Epithelial cell of umbilical artery (primary cell): ENCODE measurements at places on chromosomes 5 and 9. TPM values are rescaled to one million over a fixed set of nuclear protein-coding genes. Genes with fewer than 3 reads are reported as not detected.

SPACA9 gene
- total RNA-seq = 1.6 and 2.0 TPM in 2 replicates

ZNF366 gene
- 0.97 and 2.6 TPM in 2 replicates for total RNA-seq

SCGB3A2 gene
- total RNA-seq = not detected in 2 replicates

MUSK gene
- total RNA-seq = under 0.01 TPM in 1 of 2 replicates, not detected in the other

CA9 gene
- total RNA-seq = 0.15 TPM in 1 of 2 replicates, not detected in the other

TEX48 gene
- total RNA-seq = not detected in 2 replicates

OLFM1 gene
- 0.65 and 2.0 TPM in 2 replicates for total RNA-seq

LURAP1L gene
- 3.9 and 11.6 TPM in 2 replicates for total RNA-seq

GPR150 gene
- 0.30 and 0.32 TPM in 2 replicates for total RNA-seq

GABRA6 gene
- total RNA-seq = not detected in 2 replicates

DND1 gene
- 0.15 TPM in 1 of 2 replicates, not detected in the other for total RNA-seq

SMIM32 gene
- not detected in 2 replicates for total RNA-seq

LTC4S gene
- total RNA-seq = not detected in 2 replicates

C9orf152 gene
- total RNA-seq = not detected in 2 replicates

DMRTA1 gene
- total RNA-seq = 0.30 and 0.32 TPM in 2 replicates

REEP5 gene
- total RNA-seq = 44.5 and 51.0 TPM in 2 replicates

WNT8A gene
- not detected in 2 replicates for total RNA-seq

IL9 gene
- not detected in 2 replicates for total RNA-seq

SLC2A8 gene
- total RNA-seq = 9.4 and 13.1 TPM in 2 replicates

RNF208 gene
- total RNA-seq = 0.32 TPM in 1 of 2 replicates, not detected in the other

UBE2QL1 gene
- total RNA-seq = under 0.01 TPM in 1 of 2 replicates, not detected in the other

IGIP gene
- 3.2 and 3.3 TPM in 2 replicates for total RNA-seq

INSL4 gene
- not detected in 2 replicates for total RNA-seq

KIF4B gene
- total RNA-seq = 0.30 and 0.32 TPM in 2 replicates

IFNA2 gene
- total RNA-seq = not detected in 2 replicates

INSL6 gene
- total RNA-seq = not detected in 2 replicates

IL5 gene
- total RNA-seq = not detected in 2 replicates

QRFP gene
- total RNA-seq = not detected in 2 replicates

SH3TC2 gene
- 5.8 and 7.8 TPM in 2 replicates for total RNA-seq

PPP3R2 gene
- not detected in 2 replicates for total RNA-seq

PCDHGB4 gene
- 4.9 and 10.1 TPM in 2 replicates for total RNA-seq

SLC6A7 gene
- total RNA-seq = not detected in 2 replicates

MIER3 gene
- 22.9 and 27.9 TPM in 2 replicates for total RNA-seq

OBP2B gene
- not detected in 2 replicates for total RNA-seq
